CD4-positive, alpha-beta T cell treated with Interleukin-10 for 1 hour (primary cell): ENCODE measurements at places on chromosomes 4 and X.
A peak's percentile ranks its signal among the peaks of the same experiment; 100 is the strongest.

GRCh38 chrX:38271154-38271716, 50.6 kb upstream of the SRPX start:
- no peak for DNase-seq

GRCh38 chrX:78314561-78314960, 12.8 kb downstream of the CYSLTR1 start:
- no peak for DNase-seq

DNA sequence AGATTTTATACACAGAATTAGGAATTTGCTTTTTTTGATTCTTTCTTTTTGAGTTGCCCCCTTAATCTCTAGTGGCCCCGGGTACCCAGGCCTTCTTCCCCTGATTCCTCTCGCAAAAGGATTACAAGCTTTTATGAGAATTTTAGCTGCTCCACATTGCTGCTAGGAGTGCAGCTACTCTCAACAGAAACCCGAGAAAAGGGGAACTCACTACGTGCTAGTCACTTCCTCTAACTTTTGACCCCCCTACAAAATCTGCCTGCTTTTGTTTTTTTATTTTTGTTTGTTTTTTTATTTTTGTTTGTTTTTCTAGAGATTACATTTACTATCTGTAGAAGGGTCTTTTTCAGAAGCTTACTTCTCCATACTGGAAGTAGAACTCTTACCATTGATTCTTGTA, 64.1 kb downstream of the ZNF81 start:
- DNase-seq: no peak

DNA sequence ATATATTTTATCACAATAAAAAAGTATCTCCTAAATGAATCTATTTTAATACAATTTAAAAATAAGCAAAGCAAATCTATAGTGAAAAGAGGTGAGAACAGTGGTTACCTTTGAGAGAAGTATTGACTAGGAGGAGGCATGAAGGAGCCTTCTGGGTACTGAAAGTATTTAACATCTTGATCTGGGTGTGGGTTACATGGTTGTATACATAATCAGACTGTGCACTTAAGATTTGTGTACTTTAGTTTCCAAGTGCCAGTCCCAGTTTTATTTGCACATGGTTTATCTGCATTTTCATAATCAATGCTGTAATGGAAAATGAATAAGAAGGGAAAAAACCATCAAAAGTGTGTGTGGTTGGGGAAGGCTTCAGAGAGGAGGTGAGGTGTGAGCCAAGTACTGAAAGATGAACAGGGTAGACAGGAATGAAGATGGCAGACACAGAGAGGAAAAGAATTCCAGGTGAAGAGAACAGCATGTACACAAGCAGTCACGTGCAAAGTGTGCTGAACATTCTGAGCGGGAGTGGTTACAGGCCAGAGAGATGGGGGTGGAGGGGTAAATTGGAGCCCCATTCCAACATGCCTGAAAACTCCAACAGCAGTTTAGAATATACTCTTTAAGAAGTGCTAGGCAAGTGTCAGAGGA, 14.6 kb downstream of the MAP7D2 start:
- no peak for DNase-seq

DNA sequence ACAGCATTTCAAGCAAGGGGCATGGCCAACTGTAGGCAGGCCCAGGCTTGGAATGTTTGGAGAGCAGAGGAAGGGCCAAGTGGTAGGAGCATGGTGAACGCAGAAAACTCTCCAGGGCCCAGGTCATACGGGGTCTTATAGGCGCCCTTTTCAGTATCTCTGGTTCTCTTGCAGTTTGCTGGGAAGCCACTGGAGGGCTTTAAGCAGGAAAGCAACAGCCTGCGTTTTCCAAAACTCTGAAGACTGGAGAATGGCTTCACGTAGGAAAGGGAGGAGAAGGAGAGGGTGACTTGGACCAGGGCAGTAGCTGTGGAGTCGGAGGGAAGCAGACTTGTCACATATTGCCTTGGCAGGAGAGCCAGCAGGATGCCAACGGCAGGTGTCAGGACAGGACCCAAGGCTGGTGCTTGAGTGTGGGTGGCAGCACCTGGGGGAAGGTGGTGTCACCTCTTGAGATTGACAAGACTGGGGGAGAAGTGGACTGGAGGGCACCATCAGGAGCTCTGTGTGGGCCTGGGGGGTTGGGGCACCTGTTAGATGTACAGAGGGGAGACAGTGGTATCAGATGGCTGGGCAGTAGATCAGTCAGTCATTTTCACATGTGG, 21.9 kb downstream of the TKTL1 start:
- peak; percentile 19 for DNase-seq

- DNase-seq: no peak
Observed at GRCh38 chrX:15623054-15623453, 22.3 kb upstream of the ACE2 start.

DNA sequence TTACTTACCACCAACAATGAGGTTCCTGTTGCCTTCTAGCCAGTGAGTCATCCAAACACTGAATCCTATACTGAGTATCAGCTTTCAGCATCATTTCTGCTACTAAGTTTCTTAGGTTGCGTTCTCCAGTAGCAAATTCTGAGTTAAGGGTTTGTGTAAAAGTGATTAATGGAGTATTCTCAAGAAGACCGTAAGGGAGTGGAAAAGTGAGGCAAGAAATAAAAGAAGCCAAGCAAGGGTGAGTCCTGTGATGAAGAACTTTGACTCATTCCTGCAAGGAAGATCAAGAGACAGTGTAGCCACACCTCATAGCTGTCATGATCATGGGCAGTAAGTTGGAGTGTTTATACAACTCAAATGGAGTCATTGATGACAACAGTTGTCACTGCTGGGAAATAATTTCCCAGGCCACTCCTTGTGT, 446.2 kb downstream of the RAPGEF2 start:
- DNase-seq: no peak

- DNase-seq: no peak
Observed at GRCh38 chr4:141132709-141133145, 542 bp downstream of the RNF150 start.

GRCh38 chrX:118802857-118803256, 20.8 kb upstream of the ZCCHC12 start:
- no peak for DNase-seq

DNA sequence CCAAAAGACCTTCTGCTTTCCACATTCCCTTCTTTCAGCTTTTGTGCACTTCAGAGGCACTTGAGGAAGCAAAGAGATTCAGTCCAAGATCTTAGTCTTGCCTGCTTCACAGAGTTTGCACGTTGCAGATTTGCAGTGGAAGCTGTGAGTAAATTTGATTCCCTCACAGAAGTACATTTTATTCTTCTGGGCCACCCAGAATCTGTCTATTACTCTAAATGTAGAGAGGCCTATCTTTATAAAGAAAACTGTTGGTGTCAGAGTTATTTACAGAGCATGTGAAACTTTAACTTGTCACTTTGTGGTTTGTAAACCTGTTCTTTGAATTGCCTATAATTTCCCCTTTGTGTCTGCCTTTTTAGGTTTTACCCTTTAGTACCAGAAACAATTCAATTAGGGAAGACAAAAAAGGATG, 15.5 kb downstream of the SPRY1 start:
- DNase-seq: no peak

DNA sequence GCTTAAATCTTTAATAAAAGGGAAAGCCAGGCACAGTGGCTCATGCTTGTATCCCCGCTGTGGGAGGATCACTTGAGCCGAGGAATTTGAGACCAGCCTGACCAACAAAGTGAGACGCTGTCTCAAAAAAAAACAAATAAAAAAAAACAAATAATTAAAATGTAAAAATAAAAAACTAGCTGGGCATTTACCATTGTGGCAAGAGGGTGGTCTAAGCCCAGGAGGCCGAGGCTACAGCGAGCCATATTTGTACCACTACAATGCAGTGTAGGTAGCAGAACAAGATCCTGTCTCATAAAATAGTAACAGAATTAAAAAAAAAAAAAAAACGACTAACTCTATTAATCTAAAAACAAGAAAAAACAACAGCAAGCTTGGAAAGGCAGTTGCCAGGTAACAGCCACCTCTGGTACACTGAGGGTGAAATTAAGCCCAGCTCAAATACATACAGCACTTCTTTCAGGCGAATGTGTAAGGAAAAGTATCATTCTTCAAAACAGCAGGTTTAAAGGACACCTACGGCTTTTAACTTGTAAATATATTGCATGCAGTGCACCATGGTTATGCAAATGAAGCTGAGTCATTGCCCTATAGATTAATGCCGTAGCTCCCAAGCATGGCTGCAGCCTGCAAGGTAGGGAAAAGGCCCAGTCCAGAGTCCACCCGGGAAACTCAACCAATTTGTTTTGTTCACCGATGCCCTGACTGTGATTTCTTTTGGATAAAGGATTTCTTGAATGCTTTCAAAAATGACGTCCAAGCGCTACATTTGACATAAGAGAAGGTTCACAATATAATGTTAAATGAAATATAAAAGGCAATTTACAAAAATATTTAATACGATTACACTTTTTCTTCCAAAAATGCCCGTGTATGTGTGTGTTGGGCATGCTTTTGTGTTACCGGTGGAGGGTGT, 14.5 kb upstream of the TXLNG start:
- no peak for DNase-seq

- DNase-seq: no peak
Observed at GRCh38 chr4:147950841-147951240, 219.0 kb downstream of the ARHGAP10 start.

DNA sequence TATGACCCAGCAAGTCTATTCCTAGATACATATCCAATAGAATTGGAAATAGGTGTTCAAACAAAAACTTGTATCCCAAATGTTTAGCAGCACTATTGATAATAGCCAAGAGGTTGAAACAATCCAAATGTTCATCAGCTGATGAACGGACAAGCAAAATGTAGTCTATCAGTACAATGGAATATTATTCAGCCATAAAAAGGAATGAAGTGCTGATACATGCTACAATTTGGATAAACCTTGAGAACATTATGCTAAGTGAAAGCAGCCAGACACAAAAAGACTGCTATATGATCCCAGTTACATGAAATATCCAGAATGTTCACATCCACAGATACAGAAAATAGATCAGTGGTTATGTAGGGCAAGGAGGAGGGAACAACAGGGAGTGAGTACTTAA, 50.1 kb downstream of the PLAC1 start:
- DNase-seq: no peak

DNA sequence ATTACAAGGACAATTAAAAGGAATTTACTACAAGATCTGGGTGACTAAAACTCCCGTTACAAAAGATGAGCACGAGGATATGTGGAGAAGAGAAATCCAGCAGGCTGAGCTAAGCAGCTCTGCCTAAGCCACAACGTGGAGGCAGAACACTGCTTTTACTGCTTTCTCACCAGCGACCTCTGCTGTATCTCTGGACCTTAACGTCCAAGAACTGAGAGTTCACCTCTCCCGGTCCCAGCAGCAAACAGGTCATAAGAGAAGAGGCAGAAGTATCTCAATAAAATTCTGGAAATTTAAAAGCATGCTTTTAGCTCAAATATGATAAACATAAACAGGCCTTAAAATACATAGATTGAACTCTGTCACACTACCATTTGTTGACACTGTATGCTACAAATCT, 81.0 kb downstream of the ADGRA3 start:
- DNase-seq: no peak

GRCh38 chrX:19791562-19791961, 95.8 kb downstream of the SH3KBP1 start:
- DNase-seq: peak; percentile 52

DNA sequence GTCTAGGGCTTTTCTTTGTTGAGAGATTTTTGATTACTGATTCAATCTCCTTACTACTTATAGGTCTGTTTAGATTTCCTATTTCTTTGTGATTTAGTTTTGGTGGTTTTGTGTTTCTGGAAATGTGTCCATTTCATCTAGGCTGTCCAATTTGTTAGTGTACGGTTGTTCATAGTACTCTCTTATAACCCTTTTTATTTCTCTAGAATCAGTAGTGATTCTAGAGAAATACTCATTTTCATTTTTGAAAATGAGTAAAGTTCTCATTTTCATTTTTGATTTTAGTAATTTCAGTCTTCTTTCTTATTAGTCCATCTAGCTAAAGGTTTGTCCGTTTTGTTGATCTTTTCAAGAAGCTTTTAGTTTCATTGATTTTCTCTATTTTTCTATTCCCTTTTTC, 7.5 kb downstream of the IL13RA1 start:
- DNase-seq: no peak

- no peak for DNase-seq
Observed at GRCh38 chr4:122895336-122895995, 26.9 kb downstream of the NUDT6 start.

DNA sequence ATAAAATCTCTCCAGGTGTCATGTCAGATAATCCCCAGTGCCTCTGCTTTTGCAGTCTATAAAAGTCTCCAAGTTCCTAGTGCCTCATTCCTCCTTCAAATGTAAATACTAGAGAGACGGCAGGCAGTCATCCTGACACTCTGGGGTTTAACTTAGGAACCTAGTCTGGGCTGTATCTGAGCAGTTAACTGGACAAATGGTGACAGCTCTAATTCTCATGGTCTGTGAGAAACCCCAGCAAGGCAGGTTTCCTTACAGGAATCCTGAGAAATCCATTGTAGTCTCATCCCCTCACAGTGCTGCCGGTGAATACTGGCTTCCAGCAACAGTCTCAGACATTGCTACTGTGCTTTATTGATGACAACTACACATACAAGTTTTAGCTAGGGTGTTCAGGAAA, 246.8 kb downstream of the SNCA start:
- DNase-seq: no peak

DNA sequence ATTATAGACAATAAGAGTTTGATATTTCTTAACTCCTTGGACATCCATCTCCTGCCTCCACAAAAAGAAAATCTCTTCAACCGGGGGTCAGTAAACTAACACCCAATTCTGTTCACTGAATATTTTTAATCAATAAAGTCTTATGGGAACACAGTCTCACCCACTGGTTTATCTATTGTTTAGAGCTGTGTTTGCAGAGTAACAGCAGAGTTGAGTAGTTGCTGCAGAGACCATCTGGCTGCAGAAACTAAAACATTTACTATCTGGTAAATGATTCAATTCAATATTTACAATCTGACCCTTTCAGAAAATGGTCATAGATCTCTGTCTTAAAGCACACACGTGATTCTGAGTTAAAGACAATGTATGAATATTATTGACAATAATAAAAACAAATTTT, 94.0 kb downstream of the TMA16 start:
- DNase-seq: no peak

GRCh38 chr4:168488869-168489274, 8.0 kb upstream of the PALLD start:
- no peak for DNase-seq

- DNase-seq: no peak
Observed at GRCh38 chr4:11769434-11769833, 340.7 kb upstream of the HS3ST1 start.
